ENCODE measurements at places on chromosomes 16 and 17. TPM values are rescaled to one million over a fixed set of nuclear protein-coding genes. Genes with fewer than 3 reads are reported as not detected.

Gene RAC3
- 46.1 TPM for polyA plus RNA-seq

Gene LPO
- not detected for polyA plus RNA-seq

Gene ADCY9
- 2.5 TPM for polyA plus RNA-seq

Gene TNRC6C
- polyA plus RNA-seq: 0.17 TPM

Gene CD7
- polyA plus RNA-seq: not detected

Gene LGALS9B
- 12.8 TPM for polyA plus RNA-seq

Gene PRM1
- polyA plus RNA-seq: not detected

Gene BORCS6
- polyA plus RNA-seq: 9.8 TPM

Gene CLEC18A
- 0.04 TPM for polyA plus RNA-seq

Gene ADORA2B
- polyA plus RNA-seq: 42.6 TPM

Gene SYCE1L
- 2.0 TPM for polyA plus RNA-seq

Gene CCL4L2
- not detected for polyA plus RNA-seq

Gene CYGB
- polyA plus RNA-seq: 15.0 TPM

Gene KCNJ18
- not detected for polyA plus RNA-seq

Gene CNGB1
- 0.08 TPM for polyA plus RNA-seq

Gene ITGA2B
- 0.13 TPM for polyA plus RNA-seq

Gene TMEM235
- polyA plus RNA-seq: not detected

Gene CES2
- polyA plus RNA-seq: 16.9 TPM

Gene DNASE1L2
- 0.47 TPM for polyA plus RNA-seq

Gene TEKT5
- not detected for polyA plus RNA-seq

Gene TAT
- polyA plus RNA-seq: not detected

Gene ASIC2
- polyA plus RNA-seq: 0.04 TPM

Measured in foreskin keratinocyte (primary cell).